ENCODE measurements at places on chromosomes 5 and 9.

- DNase-seq: no peak
Measured at GRCh38 chr9:129582855-129583254, 38.0 kb downstream of the C9orf50 start.

DNA sequence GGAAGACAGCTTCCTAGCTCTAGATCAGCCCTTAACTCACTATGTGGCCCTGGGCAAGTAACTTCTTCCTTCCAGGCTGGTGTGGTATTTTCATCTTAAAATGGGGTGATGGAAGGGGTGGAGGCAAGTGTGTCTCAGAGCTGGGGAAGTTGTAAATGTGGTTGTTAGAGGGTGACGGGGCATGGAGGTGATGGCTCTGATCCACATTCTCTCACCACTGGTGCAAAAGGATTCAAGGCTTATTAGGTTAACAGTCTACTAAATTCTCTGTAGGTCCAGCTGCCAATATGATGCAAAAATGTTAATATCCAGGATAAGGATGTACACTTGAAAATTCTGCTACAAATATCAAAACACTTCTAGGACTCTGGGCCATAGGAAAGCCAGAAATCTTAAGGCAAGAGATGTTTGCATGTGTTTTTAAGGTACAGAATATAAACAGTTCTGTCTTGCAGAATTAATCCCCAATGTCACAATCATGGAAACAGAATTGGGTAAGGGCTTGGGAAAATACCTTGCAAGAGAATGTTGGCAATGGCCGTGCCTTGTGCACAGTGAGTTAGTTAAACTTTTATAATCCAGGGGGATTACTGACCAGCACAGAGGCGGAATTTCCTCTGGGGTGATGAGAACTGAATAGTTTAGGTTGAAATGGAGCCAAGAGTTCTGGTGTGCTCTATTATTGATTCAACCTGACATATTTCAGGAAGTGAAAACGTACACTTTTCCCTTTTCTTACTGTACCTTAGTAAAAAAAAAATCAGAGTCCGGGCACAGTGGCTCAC is 19.8 kb downstream of the TNFSF15 start:
- no peak for DNase-seq

- DNase-seq: no peak
Measured at GRCh38 chr9:13651969-13652663, 372.6 kb upstream of the MPDZ start.

GRCh38 chr5:178396796-178397720 is 164.5 kb upstream of the PHYKPL start:
- no peak for DNase-seq

GRCh38 chr9:69554945-69555344 is 117.2 kb downstream of the APBA1 start:
- no peak for DNase-seq

DNA sequence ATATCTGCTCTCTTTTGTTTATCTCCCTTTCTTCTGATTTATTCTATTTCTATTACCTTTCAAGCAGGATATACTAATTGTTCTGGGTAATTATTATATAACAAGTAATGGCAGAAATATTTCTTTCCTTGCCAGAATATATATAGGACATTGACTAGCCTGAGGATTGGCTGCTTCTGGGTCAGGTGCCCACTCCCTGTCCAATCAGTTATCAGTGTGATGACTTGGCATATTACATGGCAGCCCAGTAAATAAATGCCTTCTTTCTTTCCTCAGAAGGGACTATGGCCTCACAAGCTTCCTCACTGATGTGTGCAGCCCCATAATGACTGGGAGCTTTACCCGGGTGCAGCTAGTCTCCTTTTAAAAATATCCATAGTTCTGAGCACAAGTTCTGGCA is 301.1 kb downstream of the EFNA5 start:
- DNase-seq: no peak

DNA sequence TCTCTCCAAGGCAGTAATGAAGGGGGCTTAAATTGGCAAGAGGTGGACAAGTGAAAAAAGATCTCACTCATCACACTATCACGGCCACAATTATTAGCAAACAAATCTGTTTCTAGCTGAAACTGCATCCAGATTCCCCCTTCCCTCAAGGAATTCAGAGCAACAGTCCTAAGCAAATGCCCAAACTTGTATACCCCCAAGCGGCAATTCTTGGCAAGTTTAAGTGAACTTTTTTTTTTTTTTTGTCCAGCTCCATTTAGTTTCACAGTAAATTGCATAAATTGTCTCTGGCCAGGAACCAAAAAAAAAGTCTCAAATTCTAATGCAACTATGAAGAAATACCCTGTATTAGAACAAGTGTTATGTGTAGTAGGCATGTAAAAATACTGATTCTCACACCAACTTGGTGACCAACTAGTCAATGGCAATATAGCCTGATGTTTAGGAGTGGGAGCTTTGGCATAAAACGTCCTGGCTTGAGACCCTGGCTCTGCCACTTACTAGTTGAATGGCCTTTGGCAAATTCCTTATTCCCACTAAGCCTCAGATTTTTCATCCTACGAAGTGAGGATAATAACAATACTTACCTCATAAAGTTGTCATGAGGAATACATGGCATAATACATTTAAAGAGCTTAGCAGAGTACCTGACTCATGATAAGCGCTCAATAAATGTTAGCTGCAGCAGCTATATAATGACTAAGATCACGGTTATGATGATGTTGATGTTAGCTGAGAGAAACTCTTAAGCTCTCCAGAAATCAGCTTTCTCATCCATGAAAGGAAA is 193.2 kb downstream of the ADAMTSL1 start:
- DNase-seq: no peak

GRCh38 chr5:169803077-169803981 is 166.3 kb downstream of the DOCK2 start:
- DNase-seq: no peak

- DNase-seq: no peak
Measured at GRCh38 chr9:134961331-134962064, 43.8 kb upstream of the FCN1 start.

GRCh38 chr9:21634951-21635350 is 152.8 kb upstream of the IFNE start:
- no peak for DNase-seq

DNA sequence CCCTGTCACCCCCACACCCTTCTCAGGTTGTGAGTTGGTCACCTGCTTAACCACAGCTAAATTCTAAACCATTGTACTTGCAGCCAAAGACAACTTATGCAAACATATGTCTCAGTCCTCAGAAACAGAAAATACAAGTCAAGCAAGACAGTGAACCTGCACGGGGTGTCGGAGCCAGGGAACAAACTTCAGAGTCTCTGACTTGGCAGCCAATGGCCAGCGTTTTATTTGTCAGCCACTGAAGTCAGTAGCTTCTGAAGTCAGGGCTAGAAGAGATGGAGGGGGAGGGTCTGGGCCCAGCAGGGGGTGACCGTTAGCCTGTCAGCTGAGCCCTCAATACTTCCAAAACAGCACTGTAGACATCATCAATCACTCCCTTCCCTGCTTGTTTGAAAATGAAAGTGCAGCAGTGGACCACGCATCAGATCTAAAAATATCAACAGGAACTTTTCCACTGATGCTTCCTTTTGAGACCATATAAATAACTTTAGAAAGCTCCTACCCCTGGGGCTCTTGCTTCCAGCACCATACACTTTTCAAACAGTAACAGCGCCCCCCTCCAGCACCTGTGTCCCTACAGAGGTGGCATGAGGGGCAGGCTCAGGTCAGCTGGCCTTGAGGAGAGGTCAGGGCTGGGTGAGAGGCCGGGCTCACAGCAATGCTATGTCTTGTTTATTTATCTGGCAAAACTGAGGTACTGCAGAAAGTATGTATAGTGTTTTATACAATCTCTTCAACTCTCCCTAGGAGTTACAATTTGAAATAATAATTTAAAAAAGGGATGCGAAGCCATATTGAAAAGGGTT is 142.5 kb downstream of the ACER2 start:
- no peak for DNase-seq

DNA sequence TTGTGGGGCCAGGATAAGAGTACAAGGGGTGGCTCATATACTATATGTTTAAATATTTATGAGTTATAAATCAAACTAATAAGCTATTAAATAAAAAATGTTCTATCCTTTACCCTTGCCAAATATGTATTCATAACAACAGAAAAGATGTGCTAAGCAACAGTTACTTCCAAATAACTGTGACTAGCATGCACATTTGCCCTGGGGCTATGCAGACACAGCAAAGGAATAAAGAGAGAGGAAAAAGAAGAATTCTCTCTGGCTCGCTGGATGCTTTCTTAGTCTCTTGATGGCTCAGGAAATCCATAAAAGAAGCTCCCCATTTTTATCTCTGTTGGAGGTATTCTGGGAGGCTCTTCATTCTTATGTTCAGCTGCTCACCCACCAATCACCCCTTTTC is 182.4 kb upstream of the ATP10B start:
- no peak for DNase-seq

- no peak for DNase-seq
Measured at GRCh38 chr5:56676091-56676768, 139.1 kb upstream of the MAP3K1 start.

DNA sequence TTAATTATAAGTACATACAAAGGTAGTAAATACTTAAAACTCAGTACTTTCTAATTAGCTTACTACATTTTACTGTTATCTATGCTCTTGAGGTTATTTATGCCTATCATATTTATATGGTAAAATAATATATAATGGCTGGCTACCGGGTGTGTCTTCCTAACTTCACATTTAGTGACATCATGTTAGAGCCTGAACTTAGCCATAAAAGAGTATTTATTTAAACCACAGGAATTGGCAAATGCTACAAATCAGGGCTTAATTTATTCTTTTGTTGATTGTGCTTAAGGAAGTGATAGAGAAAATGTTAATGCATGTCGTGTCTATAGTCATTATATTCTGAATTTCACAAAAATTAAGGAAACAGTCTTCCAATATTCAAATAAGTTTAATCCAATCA is 73.1 kb downstream of the NDUFAF2 start:
- DNase-seq: no peak

GRCh38 chr9:127159325-127159801 is 36.9 kb upstream of the ANGPTL2 start:
- DNase-seq: no peak

GRCh38 chr9:82882748-82883147 is 180.2 kb downstream of the RASEF start:
- no peak for DNase-seq
